EH (cell line): ENCODE measurements at places on chromosomes 11 and 22.

- peak; percentile 49 for DNase-seq
Measured at GRCh38 chr11:43687120-43687791, 6.7 kb downstream of the HSD17B12 start.

GRCh38 chr22:41842996-41843970 is 10.4 kb downstream of the SREBF2 start:
- DNase-seq, result no peak

DNA sequence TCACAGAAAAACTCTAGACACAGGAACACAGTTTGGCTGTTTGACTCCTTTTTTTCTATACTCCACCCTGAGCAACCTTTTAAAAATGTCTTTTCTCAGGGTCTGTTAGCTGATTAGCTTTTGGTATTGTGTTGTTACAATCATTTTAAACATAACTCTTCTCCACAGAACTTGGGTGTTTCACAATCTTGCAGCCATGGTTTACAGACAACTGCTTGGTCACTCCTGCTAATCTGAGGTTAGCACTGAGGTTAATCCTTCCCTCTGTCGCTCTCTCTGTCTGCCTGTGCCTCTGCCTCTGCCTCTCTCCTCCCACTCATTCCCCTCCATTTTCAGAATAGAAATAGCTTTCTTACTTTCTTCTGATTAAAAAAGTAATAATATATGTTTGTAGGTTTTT is 62.4 kb upstream of the ZBED5 start:
- DNase-seq, result peak; percentile 56

GRCh38 chr11:91396236-91397133 is 828.1 kb upstream of the FAT3 start:
- no peak for DNase-seq
